ENCODE measurements at places on chromosomes 12 and 14.

DNA sequence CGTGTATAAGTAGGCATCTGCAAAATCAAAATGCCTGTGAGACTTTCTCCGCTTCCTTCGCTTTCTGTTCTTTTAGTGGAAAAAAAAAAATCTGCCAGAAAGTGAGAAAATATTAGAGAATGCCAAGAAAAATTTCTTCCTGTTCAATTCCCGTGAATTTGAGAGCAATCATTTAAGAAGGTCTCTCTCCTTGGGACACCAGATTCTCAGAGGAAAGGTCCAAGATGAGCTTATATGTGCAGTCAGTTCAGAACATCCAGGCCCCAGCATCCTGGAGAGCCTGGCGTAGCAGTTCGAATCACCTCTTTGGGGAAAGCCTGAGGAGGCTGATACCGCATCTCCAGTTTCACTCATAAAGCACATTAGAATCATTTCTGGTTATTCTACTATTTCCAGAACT, 912.8 kb downstream of the GALC start:
- no peak for DNase-seq

- DNase-seq = no peak
Measured at GRCh38 chr14:83940253-83940652, 1589.7 kb upstream of the FLRT2 start.

- no peak for DNase-seq
Measured at GRCh38 chr14:105272623-105273022, 24.3 kb downstream of the BTBD6 start.

DNA sequence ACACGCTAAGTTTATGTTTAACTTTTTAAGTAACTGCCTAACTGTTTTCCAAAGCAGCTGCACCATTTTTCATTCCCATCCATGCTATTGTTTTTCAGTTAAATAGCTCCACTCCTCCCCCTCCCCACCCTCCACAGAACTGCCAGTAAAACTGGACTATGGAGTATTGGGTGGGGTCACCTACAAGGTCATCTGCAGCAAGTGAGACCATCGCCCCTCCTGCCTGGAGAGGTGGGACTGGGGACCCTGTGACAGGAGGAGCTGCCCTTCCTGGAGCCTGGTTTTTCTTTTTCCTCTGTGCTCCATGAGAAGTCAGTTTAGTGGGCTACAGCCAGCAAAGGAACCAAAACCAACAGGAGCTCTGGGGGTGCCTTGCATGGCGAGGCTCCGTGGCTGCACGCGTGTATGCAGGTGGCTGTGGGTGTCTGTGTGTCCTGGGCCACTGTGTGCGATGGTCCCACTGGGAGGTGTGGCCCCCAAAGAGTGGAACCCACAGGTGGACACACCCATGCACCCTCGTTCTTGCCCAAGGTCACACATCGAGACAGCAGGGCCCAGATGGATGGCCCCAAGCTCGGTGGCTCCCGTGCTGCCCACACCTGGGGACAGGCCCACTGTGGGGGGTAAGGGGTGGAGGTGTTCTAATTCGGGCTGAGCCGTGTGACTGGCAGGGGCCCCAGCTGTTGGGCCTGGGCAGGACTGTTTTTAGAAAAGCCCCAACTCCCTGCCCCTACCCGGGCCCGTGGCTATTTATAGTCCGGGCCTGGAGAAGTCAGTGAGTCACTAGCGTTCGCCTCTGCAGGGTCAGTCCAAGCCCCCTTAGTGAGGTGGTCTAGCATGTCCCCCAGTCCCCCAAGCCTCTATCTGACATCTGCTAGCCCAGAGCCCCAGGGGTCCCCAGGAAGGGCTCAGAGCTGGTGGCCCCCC, 2.3 kb upstream of the ADSS1 start:
- no peak for DNase-seq

- no peak for DNase-seq
Measured at GRCh38 chr12:25591144-25591543, 38.1 kb upstream of the LMNTD1 start.

GRCh38 chr12:42627151-42627550, 37.6 kb upstream of the PRICKLE1 start:
- DNase-seq = no peak

- DNase-seq = no peak
Measured at GRCh38 chr14:76863724-76864407, 37.7 kb downstream of the LRRC74A start.

DNA sequence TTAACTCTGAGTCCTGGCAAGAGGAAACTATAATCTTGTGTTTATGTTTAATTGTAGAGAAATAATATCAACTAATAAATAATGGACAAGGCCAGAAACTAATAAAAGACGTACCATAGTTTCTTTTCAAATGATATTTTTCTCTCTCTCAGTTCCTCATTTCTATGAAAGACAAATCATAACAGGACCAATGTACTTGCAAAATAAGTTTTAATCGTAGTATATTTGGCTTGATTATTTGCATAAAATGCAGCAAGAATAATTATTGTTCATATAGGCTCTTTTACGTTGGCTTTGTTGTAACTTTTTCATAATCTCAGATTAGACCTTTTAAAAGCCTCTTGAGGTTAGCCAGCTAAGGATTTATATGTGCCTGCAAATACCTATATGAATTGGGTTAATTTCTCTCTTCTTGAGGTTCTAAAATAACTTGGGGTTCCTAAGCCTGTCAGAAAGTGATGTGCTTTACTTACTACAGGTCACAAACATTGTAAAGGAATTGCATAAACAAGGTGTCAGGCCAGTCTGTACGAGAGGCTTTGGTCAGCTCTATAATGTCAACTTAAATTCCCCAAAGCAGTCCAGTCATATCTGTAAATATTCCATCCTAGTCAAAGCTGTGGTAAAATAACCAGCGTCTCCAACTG, 152.8 kb upstream of the PTPRQ start:
- no peak for DNase-seq

- DNase-seq = no peak
Measured at GRCh38 chr12:60832290-60832689, 1236.5 kb downstream of the SLC16A7 start.

DNA sequence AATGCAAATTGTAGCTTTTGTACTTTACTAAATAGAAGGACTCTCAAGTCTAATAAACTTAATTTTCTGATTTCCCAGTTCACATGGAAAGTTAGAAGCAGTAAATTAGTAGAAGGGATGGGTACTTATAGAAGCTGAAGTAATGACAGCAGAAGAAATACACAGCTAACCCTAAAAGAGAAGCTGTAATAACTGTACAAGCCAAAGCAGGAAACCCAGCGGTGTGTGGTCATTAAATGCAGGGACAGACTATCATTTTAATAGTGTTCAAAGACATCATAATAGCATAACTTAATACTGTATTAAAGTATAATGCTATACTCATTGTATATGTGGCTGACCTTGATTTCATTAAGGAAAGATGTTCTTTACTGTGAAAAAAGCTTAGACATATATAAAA, 74.9 kb downstream of the PCNX1 start:
- no peak for DNase-seq

DNA sequence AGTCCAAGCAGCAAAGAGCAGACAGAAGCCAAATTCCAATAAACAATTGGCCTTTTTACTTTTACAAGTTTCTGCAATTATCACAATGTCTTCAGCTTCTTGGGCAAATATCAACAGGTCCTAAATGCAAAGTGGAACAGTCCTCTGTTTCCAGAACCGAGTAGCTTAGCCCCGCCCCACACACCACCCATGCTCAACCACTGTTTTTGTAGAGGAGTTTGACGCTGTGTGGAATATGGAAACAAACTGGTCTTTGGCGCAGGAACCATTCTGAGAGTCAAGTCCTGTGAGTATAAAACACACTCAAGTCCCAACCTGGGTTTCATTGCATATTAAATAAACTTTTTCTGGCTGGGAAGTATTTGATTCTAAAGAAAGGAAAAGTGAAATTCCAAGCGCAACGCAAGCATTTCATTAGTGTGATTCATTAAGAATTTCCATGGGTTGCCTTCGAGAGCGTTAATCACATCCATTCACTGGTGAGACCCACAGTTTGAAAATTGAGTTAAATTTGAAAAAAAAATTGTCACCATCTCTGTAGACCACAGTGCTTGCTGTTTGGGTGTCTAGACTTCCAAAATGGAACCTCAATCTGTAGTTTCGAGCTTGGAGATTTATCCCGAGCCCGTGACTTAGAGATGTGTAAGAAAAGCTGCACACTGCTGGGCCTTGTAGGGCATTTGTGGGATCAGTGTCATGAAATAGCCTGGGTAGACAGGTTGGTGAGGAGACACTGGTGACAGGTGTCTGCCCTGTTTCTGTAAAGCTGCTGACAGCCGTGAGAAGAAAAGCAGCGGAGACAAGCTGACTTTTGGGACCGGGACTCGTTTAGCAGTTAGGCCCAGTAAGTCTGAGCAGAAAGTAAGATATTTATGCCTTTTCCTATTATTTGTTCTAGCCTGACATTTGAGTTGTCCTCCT, 96.1 kb downstream of the DAD1 start:
- DNase-seq = no peak

GRCh38 chr14:69317780-69318179, 57.8 kb downstream of the GALNT16 start:
- DNase-seq = no peak

DNA sequence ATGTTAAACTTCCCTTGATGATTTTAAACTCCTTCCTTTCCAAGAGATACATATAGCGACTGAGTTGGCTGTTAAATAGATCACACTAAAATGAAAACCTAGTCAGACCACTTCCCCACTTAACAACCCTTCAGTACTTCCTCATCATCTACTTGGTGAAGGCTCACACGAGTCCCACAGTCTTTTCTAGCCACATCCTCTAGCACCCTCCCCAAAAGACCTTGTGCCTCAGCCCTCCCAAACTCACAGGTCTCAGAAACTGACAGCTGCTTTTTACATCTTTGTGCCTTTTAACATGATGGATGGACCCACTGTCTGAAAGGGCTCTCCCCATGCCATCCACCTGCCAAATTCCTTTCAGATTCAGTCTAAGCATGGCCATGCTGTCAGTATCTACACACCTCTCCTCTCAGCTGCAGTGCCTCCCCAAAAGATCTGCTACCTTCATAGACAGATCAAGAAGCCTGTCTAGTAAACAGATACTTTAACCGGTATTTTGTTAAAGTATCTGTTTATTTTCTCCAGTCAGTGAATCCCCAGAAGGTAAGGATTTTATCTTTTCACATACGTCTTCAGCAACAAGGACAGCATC, 65.1 kb upstream of the GPHB5 start:
- DNase-seq = no peak

DNA sequence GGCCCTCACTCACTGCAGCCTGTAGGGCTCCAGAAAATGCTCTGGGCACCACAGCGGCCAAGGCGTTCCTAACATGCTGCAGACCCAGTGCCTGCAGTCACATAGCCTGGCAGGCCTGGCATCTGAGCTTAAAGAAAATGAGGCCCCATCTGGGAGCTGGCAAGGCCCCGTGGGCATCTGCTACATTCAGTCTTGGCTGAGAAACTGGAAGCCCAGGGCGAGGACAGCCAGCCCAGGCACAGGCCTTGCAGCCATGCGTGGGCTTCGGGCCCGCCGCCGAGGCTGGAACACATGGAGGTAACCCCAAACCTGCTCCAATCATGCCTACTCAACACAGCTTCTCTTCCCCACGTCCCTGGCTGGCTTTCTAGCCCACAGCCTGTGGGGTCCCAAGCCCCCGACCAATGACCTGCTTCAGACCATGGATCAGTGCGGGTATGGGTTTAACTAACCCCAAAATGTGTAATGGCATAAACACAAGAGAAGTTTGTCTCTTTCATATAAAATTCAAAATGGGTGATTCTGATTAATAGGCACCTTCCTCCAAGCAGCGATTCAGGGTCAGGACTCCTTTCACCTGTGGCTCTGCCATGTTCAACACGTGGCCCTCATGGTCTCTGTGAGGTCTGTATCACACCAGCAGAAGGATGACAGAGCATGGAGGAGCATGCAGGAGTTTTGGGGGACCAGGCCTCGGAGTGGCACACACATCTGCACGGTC, 6.4 kb downstream of the NGB start:
- DNase-seq = no peak

DNA sequence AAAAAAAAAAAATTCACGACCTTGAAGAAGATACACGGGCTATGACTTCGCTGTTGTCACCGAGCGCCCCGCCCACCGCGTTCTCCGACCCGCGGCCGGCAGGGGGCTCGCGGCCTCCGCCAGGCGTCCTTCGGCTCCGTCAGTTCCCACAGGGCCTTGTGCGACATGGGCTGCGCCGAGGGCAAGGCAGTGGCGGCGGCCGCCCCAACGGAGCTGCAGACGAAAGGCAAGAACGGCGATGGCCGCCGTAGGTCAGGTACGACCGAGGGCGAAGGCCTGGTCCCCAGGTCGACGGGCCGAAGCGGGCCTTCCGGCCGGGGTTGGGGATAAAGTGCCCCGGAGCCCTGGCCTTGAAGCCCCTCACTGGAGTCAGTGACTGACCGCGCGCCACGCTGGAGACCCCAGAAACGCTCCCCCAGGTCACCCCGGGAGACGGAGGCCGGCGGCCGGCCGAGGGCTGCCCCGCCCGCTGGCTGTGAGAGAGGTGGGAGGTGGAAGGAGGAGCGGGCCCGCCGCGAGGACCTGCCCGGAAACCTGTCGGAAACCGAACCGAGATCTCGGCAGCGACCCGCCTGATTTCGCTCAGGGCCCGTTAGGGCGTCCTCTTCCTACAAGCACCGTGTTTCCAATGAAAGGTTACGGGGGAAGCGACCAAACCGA, at the start of gene TXNRD1:
Gene TXNRD1 (plus strand): TSS at position 142 of the 660 bp plus-strand sequence. CDS start 24 bp downstream, at position 166.
- peak; percentile 70 for DNase-seq

DNA sequence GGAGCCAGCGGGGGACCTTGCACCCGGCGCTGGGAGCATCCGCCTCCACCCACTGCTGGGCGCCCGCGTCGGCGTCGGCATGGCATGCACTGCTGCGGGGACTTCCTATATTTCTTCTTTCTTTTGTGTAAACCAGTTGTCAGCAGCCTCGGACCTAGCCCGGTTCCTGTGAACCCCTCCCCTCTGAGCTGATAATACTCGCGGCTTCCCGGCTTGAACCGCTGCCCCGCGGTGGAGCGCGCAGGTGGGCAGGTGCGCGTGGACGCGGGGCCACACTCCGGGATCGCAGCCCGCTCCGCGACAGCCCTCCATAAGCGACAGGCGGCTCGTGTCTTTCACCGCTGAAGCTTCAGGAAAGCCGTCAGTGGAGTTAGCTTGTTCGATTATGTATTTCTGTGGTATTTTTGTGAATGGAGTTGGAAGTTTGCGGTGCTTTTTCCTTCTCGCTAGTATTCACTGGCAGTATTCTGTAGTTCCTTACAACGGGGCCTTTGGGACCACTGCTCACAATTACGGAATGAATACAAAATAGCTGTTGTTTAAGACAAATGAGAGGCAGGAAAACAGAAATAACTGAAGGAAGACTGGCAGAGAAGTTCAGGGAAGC, 870 bp downstream of the BMAL2 start:
- DNase-seq = no peak

DNA sequence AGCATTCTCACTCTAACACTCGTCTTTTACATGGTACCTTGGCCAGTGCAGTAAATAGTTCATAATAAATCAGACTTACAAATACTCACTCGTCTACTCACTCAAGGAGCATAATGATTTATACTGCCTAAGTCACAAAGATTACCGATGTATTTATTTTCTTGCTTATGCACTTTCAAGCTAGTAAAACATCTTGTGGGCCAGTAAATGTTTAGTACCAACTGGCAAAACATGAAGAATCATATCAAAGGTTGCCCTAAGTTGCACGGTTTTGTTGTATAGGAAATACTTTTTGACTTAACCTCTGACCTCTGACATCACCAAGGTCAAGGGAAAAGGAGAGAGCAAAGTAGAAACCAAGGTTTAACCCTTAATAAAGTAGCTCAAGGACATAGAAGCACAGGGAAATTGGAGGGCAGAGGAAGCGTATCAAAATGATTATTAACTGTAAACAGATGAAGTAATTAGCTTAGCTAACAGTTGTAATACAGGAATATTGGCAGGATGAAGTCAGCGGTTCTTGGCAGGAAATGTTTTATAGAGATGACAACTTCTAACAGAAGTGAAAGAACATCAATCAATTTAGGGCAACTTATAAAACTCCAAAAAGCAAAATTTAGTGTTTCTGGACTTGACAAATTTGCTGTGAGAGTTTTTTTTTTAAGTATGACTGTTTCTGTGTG, 131.9 kb downstream of the HMGA2 start:
- DNase-seq = peak; percentile 59

All from fibroblast of upper back skin (primary cell).